ENCODE measurements at places on chromosomes 4 and X.
A peak's percentile ranks its signal among the peaks of the same experiment; 100 is the strongest.

GRCh38 chr4:107757864-107758476, 37.9 kb upstream of the PAPSS1 start:
- no peak for DNase-seq

DNA sequence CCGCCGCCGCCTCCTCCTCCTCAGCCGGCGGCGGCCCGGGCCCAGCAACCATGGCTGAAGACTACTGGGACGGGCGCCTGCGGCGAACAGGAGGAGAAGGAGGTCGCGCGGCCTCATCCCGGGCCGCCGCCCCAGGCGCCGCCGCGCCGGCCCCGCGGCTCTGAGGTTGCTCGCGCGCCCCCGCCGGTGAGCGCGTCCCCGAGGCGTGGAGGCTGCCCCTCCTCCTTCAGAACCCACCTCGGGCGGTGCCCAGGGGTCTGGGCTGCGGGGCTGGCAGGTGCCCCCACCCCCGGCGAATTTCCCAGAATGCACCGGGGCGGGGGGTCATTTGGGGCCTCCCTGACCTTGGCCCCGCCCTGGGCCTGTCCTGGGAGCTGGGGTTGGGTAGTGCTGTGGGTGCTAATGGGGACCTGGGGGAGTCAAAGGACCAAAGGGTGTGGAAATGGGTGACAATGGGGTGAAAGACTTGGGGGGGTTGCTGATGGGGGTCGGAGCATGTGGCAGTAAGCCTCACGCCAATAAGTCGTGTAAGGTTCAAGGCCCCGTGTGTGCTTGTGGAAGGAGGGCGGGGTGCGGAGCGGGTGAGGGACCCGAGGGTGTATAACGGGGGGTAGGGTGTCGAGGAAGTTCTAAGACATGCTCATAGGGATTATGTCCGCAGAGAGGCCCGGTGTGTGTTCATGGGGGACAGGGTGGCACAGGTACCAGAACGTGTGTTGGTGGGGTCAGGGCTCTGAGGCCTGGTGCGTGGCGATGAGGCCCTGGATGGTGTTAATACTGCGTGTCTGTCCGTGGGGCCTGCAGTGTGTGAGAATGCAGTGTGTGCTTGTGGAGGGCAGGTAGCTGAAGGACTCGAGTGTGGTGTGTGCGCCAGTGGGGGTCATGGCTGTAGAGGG, 687 bp downstream of the CDK16 start:
- DNase-seq = no peak

DNA sequence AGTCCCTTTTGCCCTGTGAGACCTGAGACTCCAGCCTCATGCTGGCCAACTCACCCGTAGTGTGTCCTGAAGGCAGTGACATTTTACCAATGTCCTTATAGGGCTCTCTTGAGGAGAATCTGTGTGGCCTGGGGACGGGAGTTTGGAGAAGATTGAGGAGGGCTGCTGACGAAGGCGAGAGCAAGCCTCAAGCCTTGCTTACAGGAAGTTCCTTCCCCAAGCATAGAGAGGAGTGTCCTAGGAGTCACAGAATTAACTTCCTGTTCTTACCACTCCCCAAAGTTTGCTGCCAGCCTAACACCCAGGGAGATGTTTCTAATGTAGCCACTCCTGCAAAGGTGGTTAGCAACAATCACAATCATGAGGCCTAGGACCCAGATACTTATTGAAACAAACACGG, at the start of gene NXF3:
Gene NXF3 (minus strand): TSS at position 202 of the 400 bp plus-strand sequence. CDS start 120 bp downstream, at position 82.
- DNase-seq = no peak

DNA sequence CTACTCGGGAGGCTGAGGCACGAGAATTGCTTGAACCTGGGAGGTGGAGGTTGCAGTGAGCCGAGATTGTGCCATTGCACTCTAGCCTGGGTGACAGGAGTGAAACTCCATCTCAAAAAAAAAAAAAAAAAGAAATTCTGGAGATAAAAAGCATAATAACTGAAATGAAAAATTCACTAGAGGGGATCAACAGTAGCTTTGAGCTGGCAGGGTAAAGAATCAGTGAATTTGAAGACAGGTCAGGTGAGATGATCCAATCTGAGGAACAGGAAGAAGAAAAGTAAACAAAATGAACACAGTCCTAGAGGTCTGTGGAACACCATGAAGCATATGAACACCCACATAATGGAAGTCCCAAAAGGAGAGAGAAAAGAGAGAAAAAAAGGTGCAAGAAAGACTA, 15.0 kb downstream of the TIMP1 start:
- no peak for DNase-seq

- no peak for DNase-seq
Observed at GRCh38 chrX:118423558-118423957, 72.1 kb upstream of the DOCK11 start.

DNA sequence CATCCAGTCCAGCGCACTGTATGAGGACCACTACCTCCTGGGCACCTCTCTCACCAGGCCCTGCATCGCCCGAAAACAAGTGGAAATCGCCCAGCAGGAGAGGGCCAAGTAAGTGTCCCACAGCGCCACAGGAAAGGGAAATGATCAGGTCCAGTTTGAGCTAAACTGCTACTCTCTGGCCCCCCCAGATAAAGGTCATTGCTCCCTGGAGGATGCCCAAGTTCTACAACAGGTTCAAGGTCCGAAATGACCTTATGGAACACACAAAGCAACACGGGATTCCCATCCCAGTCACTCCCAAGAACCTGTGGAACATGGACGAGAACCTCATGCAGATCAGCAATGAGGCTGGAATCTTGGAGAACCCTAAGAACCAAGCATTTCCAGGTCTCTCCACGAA, 104.1 kb downstream of the PLS3 start:
- DNase-seq = no peak

GRCh38 chr4:58553031-58553430, 1442.8 kb upstream of the IGFBP7 start:
- no peak for DNase-seq

DNA sequence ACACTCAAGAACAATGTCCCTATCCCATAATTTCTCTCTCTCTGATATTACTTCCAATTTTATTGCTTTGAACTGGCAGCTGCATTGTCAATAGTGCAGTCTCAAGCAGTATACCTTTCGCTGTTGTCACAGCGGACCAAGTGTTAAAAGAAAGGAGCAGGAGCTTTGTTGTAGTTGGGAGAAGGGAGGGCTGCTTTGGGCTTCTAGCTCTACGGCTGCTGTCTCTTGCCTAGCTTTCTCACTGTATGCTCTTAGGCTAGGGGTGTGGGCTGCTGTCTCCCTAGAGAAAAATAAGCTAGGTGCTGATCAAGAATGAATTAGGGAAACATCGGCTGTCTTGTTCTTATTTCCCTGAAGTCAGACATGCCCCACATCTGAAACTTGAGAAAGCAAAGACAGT, 52.5 kb downstream of the TRPC5OS start:
- no peak for DNase-seq

DNA sequence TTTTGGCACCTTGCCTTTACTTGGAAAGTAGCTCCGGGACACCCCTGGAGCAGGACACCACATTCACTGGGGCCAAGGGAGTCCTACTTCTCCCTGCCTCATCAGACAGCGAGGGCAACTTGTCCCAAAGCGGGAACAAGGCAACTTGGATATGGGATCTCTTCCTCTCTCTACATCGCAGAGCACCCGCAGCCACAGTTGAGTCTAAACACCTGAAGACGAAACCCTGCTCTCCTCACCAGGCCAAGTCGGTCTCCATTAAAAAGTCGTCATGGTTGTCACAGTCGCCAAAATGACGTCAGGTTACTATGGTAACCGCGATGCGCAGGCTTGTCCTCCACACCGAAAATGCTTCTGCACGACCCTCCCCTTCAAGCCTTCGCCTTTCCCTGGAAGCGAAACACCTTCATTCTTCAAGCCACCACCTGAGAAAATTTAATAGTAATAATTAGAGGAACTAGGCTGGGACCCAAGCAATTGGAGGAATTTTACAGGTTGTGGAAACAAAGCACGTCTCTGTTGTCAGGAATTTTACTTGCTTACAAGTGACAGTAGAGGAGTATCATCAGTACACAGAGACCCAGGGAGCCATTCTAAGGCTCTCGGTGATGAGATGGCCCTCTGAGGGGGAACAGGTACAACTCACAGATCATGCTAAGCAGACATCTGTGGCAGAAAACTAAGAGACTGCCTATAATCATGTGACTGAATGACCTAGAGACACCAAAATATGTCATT, 30.5 kb upstream of the TCEAL4 start:
- peak; percentile 80 for DNase-seq

- peak; percentile 82 for DNase-seq
Observed at GRCh38 chr4:127586922-127587571, 45.7 kb upstream of the INTU start.

DNA sequence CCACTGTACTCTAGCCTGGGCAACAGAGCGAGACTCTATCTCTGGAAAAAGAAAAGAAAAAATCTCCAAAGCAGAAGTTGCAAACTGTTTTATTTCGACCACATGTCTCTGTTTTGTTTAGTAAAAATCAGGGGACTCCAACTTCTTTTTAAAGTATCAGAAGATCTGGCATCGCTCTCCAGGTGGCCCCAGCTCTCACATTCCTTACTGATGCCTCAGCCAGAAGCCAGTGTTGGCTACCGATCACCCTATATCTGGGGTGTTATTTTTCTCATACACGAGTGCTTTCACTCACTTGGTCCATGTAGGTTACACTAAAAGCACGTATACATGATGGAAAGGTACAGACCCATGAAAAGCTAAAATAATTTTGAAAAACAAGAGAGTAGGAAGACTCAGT, 8.3 kb downstream of the MPP1 start:
- DNase-seq = no peak

DNA sequence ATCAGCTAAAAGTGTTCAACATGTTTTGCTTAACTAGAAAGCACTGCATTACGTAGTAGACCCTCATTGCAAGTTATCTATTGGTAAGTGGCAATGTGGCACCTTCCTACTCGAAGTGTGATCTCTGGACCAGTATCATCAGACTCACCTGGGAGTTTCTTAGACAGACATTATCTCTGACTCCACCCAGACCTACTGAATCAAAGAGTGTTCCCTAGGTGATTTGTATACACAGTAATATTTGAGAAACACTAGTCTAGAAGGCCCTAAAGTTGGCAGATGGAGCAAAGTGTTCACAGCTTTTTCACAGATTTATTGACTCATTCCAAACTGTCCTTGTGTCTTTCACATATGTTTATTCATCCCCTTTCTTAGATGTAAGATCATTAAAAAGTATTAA, 35.7 kb downstream of the SHROOM4 start:
- DNase-seq = no peak

DNA sequence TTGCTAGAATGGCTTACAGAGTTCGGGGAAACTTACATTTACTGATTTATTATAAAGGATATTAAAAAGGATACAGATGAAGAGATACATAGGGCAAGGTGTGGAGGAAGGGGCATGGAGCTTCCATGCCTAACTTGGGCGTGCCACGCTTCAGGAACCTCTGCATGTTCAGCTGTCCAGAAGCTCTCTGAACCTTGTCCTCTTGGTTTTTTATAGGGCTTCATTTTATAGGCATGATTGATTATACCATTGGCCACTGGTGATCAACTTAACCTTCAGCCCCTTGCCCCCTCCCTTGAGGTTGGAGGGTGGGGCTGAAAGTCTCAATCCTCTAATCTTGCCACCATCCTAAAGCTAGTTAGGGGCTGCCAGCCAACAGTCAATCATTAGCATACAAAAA, 10.7 kb downstream of the SMAD1 start:
- no peak for DNase-seq

DNA sequence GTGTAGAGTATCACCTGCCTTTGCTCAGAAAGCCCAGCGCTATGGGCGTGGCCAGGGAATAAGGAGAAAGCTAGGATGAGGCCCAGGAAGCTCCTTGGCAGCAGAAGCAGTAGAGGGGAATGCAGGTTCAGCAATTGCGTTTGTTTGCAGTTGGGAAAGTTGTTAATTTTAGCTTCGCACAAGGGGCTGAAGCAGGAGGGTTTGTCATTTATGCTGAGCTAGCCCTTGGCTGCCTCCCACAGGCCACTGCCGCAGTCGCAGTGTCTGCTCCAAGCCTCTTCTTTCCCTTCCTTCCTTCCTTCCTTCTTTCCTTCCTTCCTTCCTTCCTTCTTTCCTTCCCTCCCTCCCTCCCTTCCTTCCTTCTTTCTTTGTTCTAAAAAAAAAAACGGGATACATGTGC, 21.5 kb downstream of the FRMPD3 start:
- DNase-seq = no peak

GRCh38 chr4:613126-613525, 12.2 kb upstream of the PDE6B start:
- DNase-seq = no peak

GRCh38 chr4:155667568-155668511, 1.2 kb downstream of the GUCY1A1 start:
- peak; percentile 73 for DNase-seq

- peak; percentile 84 for DNase-seq
Observed at GRCh38 chr4:38664706-38665401, 855 bp downstream of the KLF3 start.

DNA sequence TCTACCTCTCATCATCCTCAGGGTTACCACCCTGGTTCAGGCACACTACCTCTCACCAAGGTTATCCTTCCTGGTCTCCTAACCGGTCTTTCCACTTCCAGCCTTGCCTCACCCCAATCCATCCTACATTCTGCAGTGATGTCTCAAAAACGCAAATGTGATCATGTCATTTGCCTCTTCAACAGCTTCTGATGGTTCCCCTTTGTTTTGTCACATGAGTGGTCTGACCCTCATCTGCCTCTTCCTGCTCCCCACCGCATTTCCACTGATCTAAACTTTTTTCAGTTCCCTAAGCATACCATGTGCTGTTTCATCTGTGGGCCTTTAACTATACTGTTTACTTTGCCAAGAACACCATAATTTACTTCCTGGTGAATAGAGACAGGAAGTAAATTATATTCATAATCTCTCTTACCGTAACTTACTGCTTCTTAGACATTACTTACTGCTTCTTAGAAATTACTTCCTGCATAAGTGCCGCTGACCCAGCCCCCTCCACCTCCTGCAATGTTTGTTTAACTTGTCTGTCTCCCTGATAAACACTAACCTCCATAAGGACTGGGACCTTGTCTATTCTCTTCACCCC, 27.1 kb upstream of the NSUN7 start:
- DNase-seq = no peak

DNA sequence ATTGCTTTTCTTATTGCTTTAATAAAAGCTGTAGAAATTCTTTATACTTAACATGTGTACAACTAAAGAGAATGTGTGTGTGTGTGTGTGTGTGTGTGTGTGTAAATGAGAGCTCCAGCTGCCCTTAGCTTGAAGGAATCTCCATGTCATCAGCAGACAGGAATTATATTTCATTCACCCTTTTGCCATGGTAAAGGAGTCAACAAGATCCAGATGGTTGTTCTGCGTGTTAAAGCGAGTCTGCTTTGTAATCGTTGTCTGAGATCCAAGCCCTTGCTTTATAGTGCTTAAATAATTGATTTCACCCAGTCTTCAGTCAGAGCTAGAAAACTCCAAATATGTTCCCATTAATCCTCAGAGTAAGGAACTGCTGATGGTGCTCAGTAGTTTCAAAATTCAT, 285.5 kb downstream of the PDGFC start:
- no peak for DNase-seq

DNA sequence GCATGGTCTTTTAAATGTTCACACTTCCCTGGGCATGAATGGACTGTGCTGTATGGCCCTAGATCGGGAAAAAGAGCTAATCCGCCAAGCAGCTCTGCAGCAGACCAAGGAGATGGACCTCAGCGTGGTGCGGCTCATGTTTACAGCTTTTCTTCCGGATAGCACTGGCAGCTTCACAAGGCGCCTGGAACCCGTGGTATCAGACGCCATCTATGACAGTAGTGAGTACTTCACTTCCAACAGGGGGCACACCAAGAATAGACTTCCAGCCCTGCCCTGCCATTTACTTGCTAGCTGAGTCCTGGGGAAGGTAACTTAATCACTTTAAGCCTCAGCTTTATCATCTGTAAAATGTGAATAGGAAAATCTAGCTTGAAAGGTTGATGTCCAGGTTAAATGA, 77.7 kb downstream of the NFKB1 start:
- DNase-seq = peak; percentile 80
